ENCODE measurements at places on chromosomes 16 and 17.
A peak's percentile ranks its signal among the peaks of the same experiment; 100 is the strongest.

DNA sequence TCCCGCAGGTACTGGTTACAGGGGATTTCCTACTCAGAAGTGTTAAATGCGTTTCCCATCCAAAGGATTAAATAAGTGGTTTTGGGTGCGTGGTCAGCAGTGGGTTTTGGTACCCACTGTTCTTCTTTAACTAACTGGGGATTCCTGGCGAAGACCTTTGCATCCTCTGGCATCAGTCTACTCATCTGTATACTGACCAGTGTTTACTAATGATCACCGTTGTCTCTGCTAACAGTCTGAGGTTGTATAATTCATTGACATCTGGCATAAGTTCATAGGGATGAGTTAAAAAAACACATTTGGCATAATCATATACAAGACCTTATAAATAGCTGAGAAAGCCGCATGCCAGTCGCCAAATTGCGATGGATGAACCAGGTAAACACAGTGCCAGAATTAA, 339.1 kb downstream of the PMP22 start:
- no peak for DNase-seq

DNA sequence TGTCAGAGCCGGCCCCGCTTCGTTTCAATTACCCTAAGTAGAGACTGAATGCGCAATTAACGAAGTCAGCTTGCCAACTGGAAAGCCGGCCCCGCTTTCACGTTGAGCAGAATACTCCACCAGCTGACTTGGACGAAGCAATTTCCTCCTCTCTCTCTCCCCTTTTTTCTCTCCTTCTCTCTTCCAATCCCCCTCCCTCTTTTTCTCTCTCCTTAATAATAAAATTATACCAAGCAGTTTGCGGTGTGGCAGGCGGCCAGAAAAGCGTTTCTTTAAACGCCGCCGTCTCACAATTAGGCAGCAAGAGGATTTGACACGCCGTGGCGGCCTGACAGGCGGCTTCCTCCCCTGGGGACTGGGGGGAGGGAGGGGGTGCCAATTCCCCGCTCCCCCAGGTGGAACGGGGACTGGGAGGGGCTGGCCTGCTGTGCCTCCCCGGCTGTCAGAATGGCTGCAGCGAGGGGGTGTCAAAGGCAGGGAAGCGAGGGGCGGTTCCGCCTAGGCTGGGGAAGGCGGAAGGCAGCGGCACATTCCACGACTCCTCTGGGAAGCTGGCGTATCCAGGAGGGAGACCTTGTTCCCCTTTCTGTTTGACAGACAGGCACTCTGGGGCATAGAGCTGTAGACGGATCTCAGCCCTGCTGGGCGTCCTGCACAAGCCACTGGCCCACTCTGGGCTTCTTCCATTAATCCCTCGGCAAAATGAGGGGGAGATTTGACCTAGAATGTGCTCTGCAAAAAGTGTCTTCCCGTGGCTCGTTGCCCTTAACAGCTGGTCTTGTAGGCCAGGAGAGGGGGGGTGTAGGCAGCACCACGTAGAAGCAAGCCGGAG, 52.7 kb downstream of the SREBF1 start:
- no peak for DNase-seq

- DNase-seq: peak; percentile 96
Observed at GRCh38 chr17:76452660-76453430, at the start of gene UBE2O. Gene UBE2O, minus strand, starts transcription at chr17:76453152. Its CDS starts 11 bp downstream, at chr17:76453141.

DNA sequence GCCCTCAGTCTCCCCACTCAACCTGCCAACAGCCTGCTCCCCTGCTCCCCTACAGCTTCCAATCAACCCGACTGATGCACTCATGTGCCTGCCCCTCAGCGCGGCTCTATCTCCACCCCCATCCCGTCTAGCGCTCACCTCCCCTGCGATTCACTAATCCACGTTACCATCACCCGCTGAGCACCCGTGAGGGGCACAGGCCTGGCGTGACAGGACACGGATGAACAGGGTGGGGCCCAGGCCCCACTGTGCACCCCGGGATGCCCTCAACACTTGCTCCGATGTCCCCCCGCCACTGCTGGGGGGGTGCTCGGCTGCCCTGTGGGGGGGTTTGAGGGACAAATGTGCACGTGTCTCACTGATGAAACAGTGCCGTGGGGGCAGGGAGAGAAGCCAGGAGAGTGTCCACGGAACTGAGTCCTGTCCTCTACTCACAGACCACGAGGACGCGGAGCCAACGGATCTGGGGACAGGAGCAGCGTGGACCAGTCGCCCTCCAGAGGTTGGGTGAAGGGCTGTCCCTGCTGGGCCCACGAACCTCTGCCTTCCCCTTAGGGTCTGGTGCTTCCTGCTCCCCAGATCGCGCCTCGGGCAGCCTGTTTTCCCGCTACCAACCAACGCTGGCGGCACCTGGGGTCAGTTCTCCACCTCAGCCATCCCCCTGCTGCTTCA, 66.7 kb downstream of the RPH3AL start:
- DNase-seq: no peak

- no peak for DNase-seq
Observed at GRCh38 chr17:41535764-41536481, 7.8 kb upstream of the KRT19 start.

DNA sequence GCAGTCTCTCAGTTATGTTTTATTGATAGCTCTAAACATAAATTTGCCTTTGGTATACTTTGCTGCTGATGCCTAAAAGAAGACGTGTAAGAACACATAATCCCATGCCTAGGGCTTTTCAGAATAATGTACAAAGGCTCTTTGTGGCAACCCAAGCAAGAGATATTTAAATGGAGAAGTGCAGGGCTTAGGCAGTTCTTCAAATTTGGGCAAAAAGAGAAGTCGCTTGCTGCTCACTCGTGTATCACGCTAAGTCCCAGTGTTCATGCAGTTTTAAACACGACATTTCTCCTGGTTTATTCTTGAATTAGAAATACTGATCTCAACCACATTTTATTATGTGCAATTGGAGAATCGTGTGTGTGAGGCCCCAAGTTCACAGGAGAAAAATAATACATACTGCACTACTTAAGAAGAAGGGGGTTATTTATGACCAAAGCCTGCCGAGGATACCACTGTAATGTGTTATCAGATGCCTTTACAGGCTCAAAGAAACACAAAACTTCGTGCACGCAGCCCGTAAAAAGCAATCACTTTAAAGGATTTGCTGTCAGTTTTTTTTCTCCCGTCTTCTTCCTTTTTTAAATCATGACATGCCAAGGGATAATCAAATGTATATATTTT, 22.5 kb upstream of the IRX6 start:
- DNase-seq: no peak

- DNase-seq: no peak
Observed at GRCh38 chr17:61594294-61594825, 3.3 kb upstream of the NACA2 start.

DNA sequence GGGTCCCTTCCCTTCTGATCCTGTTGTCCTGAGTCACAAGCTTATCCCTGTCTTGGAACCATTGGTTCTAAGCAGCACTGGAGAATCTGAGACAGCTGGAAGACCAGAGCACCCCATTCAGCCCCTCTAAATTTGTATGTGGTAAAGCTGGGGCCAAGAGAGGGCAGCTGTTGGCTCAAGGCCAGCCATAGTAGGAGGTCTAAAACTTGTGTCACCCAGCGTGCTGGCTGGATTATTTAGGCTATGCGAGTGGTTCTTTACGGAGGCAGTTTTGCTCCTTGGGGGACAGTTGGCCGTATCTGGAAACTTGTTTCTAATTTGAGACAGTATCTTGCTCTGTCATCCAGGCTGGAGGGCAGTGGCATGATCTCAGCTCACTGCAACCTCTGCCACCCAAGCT, 69.6 kb upstream of the GSE1 start:
- no peak for DNase-seq

GRCh38 chr17:37233036-37233435, 142.7 kb upstream of the C17orf78 start:
- DNase-seq: no peak

- DNase-seq: no peak
Observed at GRCh38 chr17:82751171-82751570, 694 bp upstream of the TBCD start.

- DNase-seq: no peak
Observed at GRCh38 chr16:10145542-10146035, 36.6 kb downstream of the GRIN2A start.
